ENCODE measurements at places on chromosomes 16 and 17. TPM values are rescaled to one million over a fixed set of nuclear protein-coding genes. Genes with fewer than 3 reads are reported as not detected.
A peak's percentile ranks its signal among the peaks of the same experiment; 100 is the strongest.

DNA sequence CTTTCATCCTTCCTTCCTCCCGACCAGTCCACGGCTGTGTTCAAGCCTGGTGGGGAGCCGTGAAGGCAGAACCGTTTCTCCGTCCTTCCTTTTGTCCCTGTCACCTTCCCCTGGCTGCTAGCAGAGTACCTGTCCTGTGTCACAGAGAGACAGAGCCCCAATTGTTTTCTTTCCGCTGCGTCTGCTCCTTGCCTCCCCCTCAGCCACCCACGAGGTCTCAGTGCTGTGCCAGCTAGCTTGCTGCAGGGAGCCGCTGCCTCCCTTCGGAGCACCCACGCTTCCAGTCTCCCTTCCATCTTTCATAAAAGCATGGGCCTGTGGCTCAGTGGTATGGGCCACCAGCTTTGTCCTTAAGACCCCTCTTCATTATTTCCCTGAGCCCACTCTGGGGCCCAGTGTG lies 62.2 kb downstream of the MPRIP start:
- H3K27ac ChIP-seq, result no peak overlapping the region
- no peaks in the 10 kb centered on the region for H3K27me3 ChIP-seq
- H3K4me1 ChIP-seq, result no peaks in the 10 kb centered on the region
- no peak for DNase-seq

GRCh38 chr17:28228109-28228840 lies 90.7 kb upstream of the TMEM97 start:
- H3K36me3 ChIP-seq, result no peaks in the 10 kb centered on the region
- peak overlapping the region; percentile 40 for H3K4me3 ChIP-seq
- no peak overlapping the region for H3K27ac ChIP-seq
- no peaks in the 10 kb centered on the region for H3K27me3 ChIP-seq
- peaks cover 9% of the 10 kb centered on the region for H3K4me1 ChIP-seq
- DNase-seq, result no peak

DNA sequence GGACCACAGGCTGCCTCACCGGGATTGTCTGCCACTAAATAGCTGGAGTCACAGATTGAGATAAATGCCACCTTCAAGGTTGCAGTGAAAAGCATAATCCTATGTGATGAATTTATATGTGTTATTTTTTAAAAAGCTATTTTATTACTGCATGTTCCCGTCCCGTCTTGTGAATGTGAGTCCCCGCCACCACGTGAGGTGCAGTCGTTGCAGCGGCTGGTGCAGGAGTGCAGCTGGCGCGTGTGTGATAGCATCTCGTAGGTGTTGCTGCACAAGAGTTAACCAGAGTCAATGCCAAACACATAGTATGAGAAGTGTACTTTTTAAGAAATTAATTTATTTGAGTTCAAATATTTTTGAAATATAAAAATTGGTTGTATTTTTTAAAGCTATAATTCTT lies 12.5 kb downstream of the SMCR8 start:
- H3K27me3 ChIP-seq, result no peaks in the 10 kb centered on the region
- H3K4me1 ChIP-seq, result peaks cover 5% of the 10 kb centered on the region
- no peak overlapping the region for H3K4me3 ChIP-seq
- no peak overlapping the region for H3K27ac ChIP-seq

GRCh38 chr16:12020009-12020408 lies 43.5 kb downstream of the SNX29 start:
- no peaks in the 10 kb centered on the region for H3K36me3 ChIP-seq
- no peaks in the 10 kb centered on the region for H3K4me1 ChIP-seq
- no peaks in the 10 kb centered on the region for H3K27me3 ChIP-seq
- no peak overlapping the region for H3K4me3 ChIP-seq

GRCh38 chr17:27811961-27812360 lies 11.6 kb upstream of the NOS2 start:
- no peaks in the 10 kb centered on the region for H3K27me3 ChIP-seq
- no peaks in the 10 kb centered on the region for H3K36me3 ChIP-seq
- no peak for DNase-seq
- no peak overlapping the region for H3K4me3 ChIP-seq
- no peak overlapping the region for H3K27ac ChIP-seq
- H3K4me1 ChIP-seq, result no peaks in the 10 kb centered on the region

Gene NPIPB13
- 1.3 TPM for total RNA-seq

GRCh38 chr16:67264277-67264676 lies 15.1 kb upstream of the PLEKHG4 start:
- no peaks in the 10 kb centered on the region for H3K27me3 ChIP-seq
- no peaks in the 10 kb centered on the region for H3K36me3 ChIP-seq
- no peak overlapping the region for H3K27ac ChIP-seq
- no peaks in the 10 kb centered on the region for H3K4me1 ChIP-seq

DNA sequence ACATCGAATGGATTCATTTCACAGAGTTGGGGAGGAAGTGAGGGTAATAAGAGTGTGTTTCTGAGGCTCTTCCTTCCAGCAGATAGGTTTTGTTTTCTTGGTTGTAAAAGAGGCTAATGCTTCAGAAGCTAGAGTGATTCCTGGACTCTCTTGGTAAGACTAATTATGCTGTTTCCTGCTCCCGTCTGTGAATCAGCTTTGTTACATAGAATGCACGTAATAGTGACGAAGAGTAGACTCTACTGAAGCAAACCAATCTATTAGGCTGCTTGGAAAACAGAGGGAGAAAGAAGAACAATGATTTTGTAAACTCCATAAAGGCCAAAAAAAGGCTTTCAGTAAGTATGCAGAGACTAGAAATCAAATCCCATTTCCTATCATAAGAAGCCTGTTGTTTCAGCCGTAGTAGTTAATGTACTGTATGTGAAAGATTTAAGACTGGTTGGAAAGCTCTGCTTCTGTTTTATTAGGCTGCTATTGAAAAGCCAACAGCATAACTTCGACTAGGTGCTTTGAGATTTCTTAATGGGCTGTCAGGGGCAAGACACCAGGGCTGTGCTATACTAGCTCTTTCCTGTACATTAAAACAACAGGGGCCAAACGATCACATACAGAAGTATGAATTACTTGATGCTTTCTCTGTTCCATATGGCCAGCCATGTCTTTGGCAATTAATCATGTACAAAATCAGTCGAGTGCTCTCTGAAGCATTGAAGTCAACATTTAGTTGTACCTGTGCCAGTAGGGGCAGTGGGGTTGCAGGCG lies 219.0 kb downstream of the FTO start:
- H3K27me3 ChIP-seq, result no peaks in the 10 kb centered on the region
- no peaks in the 10 kb centered on the region for H3K4me1 ChIP-seq
- no peak overlapping the region for H3K4me3 ChIP-seq
- H3K36me3 ChIP-seq, result no peaks in the 10 kb centered on the region

DNA sequence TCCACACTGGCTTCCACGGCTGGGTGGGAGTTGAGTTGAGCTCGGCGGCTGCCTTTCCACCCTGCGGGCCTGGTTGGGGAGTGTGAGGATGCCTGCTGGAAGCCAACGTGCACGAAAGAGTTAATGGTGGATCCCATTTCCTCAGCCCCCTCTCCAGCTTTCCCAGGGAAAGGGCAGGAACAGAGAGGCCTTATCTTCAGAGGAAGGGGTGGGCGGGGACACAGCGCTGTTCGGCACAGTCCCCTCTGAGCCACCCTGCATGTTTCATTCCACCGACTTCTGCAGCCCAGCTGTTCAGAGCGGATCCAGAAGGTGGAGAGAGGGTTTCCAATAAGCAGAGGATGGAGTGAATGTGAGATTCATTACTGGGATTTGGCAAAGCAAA lies 295.3 kb downstream of the SEC14L1 start:
- no peak for DNase-seq
- peaks cover 4% of the 10 kb centered on the region for H3K4me1 ChIP-seq
- H3K4me3 ChIP-seq, result no peak overlapping the region
- H3K27me3 ChIP-seq, result no peaks in the 10 kb centered on the region
- H3K36me3 ChIP-seq, result no peaks in the 10 kb centered on the region
- H3K27ac ChIP-seq, result no peak overlapping the region

GRCh38 chr17:74187761-74188160 lies 15.7 kb upstream of the RPL38 start:
- no peak overlapping the region for H3K4me3 ChIP-seq
- no peak for DNase-seq
- H3K27ac ChIP-seq, result no peak overlapping the region
- no peaks in the 10 kb centered on the region for H3K4me1 ChIP-seq

Measured in liver (tissue), 10 donors.